Dermis microvascular lymphatic vessel endothelial cell (primary cell): ENCODE measurements at places on chromosomes 1 and 21. TPM values are rescaled to one million over a fixed set of nuclear protein-coding genes. Genes with fewer than 3 reads are reported as not detected.

The SYT14 gene
- total RNA-seq: 0.13 TPM in 2 replicates

The CYP2J2 gene
- total RNA-seq: 0.13 and 0.25 TPM in 2 replicates

The OR2AK2 gene
- total RNA-seq: not detected in 2 replicates

The RASSF5 gene
- total RNA-seq: 0.13 TPM in 2 replicates

The TLR5 gene
- 0.13 and 0.51 TPM in 2 replicates for total RNA-seq

The GJA8 gene
- total RNA-seq: not detected in 2 replicates

The BGLAP gene
- total RNA-seq: 0.26 and 0.63 TPM in 2 replicates

The S100B gene
- not detected in 2 replicates for total RNA-seq

The KCNQ4 gene
- under 0.01 TPM in 1 of 2 replicates, not detected in the other for total RNA-seq

GRCh38 chr1:24111996-24112779 is at the start of gene MYOM3:
MYOM3 (minus strand) TSS chr1:24112135; CDS start chr1:24108636, 3,499 bp downstream.
- peak; percentile 72 for DNase-seq

DNA sequence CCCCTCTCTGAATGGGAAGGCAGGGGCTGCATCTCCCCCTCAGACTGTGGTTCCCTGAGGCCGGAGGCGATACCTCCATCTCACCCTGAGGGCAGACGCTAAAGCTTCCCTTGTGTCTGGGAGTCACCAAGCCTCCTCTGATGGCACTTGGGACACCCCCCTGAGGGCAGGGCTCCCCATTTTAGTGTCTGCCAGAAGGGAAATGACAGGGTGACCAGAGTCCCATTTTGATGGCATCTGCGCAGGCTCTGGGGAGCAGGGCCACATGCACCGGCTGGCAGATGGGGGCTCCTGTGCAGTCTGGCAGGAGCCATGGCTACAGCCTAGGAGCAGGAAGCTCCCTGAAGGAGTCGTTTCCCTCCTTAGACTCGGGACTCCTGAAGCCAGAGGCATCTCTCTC is 1.7 kb downstream of the S100A2 start:
- no peak for DNase-seq

- DNase-seq: no peak
Measured at GRCh38 chr1:156495401-156496140, 5.0 kb downstream of the MEF2D start.

- no peak for DNase-seq
Measured at GRCh38 chr1:60541831-60542532, 468.4 kb upstream of the C1orf87 start.

DNA sequence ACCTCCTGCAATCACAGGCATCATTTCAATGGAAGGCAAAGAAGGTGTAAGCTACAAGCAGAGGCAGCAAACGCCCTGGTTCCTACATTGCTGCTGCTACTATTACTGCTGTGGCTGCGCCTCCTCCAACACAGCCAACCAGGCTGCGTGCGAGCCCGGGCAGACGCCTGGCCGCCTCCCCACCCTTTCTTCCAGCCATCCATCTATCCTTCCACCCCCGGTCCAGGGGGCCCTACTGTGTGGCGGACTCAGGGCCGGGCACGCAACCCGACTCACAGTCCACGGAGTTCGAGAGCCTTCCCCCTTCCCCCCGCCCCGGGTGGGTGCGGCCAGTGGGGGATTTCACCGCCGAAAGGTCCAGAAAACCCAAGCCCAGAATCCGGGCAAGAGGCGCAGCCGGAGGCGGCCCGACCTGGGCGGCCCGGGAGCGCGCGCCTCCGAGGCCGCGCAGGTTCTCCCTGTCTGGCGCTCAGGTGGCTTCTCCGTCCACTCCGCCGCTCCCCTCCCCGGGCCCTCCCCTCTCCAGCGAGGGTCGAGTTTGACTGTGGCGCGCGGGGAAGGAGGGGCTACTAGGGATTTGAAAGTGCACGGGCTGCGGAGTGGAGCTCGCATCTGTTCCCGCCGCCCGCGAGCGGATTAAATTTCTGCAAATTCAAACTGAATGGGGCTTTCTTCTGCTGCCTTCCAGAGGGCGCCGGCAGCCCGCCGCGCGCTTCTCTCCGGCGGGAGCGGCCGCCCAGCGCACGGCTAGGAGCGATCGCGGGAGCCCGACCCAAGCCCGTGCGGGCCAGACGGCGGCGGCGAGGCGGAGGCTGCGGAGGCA is at the start of gene HUNK:
TSS of gene HUNK (plus strand) at position 569 of the 823 bp plus-strand sequence. CDS start 655 bp downstream, outside the sequence.
- no peak for DNase-seq

DNA sequence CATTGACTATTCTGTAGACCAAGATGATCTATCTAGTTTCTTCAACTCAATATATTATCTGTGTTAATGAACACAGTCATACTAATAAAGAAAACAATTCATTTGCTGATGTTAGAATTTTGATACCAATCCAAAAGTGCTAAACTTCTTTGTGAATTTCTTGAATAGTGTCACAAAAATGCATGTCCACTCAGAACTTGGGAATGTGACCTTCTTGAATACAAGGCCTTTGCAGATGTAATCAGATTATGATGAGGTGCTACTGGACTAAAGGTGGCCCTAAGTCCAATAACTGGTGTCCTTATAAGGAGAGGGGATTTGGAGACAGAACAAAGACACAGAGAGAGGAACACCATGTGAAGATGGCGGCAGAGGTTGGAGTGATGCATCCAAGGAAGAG is 305.8 kb upstream of the ZP4 start:
- no peak for DNase-seq

- no peak for DNase-seq
Measured at GRCh38 chr1:28716336-28716735, 20.4 kb upstream of the YTHDF2 start.

DNA sequence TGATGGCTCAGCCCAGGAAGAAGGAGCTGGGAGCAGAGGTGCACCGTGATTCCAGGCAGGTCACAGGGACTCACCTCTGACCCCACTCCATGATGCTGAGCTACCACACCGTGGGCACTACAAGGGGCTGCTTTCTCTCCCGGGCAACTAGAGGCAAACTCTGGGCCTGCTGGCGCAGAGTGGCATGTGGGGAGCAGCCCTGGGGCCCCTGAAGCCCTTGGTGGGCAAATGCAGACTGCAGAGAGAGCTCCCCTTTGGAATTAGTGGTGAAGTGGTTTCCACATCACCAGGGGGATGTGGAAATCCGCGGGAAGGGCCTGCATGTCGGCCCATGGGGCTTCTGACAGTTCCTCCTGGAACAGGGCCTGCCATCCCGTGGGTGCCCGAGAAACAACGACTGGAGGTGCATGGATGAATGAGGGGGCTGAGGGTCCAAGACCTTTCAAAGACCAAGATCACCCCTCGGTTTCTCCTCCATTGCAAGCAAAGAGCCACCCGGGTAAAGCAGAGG is 11.8 kb upstream of the MMEL1 start:
- DNase-seq: no peak

GRCh38 chr1:119878171-119878570 is 18.1 kb downstream of the ADAM30 start:
- no peak for DNase-seq

DNA sequence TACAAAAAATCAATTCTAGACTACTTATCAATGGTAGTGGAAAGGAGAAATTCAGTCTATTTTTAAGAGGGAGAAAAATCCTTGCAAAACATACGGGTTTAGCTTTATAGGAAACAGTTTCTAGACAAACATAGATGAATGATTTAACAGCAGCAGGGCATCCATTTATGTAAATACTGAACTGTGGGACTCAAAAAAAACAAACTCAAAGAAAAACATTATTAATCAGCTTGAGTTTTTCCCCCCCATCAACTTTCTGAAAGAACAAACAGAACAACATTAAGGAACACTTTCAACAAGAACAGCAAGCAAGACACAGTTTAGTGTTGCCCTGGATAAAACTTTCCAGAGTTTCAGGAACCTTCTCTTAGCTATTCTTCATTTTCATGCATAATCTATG is 147.3 kb upstream of the KCNK2 start:
- no peak for DNase-seq

DNA sequence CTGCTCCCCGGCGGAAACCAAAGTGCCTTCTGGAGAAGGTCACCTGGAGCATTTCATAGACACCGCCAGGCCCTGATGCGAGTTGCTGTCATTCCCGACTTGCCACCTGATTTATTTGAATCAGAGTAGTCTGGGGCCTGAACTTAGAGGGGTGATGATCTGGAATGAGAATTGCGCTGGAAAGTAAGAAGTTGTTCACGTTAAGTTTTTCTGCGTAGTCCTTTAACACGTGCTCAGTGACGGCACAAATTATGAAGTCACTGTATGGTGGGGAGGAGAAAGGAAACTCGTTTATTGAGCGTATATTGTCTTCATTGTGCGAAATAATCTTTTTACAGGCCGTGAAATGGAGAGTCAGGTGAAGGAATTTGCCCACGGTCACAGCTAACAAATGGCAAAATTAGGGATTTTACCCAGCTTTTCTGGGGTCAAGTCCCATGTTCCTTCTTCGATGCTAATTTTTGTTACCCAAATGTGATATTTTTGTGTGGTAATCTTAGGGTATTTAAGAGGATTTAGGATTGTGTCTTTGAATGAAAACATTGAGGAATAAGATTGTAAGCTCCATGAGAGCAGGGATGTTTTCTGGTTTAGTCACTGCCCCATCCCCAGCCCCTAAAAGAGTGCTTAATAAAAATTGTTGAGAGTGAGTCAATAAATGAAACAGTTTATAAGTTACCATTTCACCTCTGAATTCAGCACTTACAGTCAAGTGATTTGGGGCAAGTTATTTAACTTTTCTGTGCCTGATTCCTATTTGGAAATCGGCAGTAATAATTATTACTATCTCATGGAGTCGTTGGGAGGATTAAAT is 46.4 kb upstream of the NBL1 start:
- peak; percentile 68 for DNase-seq

DNA sequence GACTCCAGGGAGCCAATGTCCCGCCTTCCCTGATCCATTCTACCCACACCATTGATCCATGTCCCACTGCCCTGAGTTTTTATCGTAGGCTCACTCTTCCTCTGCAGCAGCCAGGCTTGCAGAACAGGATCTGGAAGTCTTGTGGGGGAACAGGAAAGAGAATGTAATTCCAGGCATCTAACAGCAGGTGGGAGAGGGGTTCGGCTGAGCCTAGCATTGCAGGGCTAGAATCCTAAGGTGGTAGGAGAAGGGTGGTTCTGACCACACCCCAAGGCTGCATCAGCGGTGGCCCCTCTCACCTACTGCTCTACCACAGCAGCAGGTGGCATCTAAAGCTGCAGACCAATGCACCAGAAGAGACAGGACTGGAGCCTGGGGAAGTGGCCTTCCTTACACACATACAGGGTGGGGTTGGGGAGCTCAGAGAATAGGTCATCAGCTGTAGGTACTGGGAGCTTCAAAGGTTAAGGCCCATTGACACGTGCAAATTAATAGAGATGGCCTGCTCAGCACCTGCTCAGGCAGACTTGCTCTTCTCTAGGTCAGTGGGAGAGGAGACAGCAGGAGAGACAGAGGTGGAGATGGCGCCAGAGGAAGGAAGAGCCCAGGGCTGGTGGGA is 20.5 kb downstream of the KNCN start:
- no peak for DNase-seq

DNA sequence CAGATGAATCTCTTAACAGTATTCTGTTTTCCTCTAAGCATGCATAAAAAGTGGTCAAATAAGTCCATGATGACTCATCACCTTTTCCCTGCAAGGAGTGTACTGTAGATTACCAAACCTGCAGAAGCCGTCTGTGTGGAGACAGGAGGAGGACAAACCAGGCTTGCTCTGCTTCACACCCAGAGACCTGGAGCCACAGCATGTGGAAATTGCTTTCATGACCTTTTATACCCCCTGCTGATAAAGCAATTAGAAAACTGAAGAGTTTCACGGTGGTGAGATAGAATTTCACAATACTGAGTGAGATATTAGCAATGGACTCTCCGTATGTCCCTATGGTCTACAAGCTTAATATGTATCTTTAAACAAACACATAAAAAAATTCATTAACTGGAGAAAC is 9.4 kb downstream of the CORT start:
- peak; percentile 53 for DNase-seq

DNA sequence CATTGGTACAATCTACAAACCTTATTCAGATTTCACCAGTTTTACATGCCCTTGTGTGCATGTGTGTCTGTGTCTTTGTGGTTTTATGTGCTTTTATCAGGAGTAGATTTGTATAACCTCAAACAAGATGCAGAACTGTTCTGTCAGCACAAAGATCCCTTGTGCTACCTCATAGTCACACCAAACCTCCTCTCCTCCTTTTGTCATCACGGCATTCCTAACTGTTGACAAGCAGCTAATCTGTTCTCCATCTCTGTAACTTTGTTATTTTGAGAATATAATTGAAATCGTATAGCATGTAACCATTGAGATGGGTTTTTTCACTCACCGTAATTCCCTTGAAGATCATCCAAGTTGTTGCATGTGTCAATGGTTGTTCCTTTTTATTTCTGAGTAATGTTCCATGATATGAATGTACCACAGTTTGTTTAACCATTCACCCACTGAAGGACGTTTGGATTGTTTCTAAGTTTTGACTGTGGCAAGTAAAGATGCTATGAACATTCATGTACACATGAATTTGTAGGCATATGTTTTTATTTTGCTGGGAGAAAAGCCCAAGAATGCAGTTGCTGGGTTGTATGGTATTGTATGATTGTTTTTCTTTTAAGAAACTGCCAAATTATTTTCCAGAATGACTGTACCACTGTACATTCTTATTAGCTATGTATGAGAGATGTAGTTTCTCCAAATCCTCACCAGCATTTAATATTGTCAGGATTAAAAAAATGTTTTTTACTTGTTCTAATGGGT is 78.1 kb upstream of the B3GALT2 start:
- DNase-seq: no peak
